CMK (cell line): ENCODE measurements at places on chromosomes 3 and 15.

- DNase-seq = no peak
Observed at GRCh38 chr3:37537914-37538691, 323.6 kb upstream of the CTDSPL start.

- DNase-seq = no peak
Observed at GRCh38 chr3:160981217-160981938, 123.8 kb downstream of the B3GALNT1 start.

- DNase-seq = no peak
Observed at GRCh38 chr15:101542306-101543025, 53.0 kb upstream of the PCSK6 start.

- no peak for DNase-seq
Observed at GRCh38 chr3:129442486-129442885, 2.5 kb downstream of the IFT122 start.

DNA sequence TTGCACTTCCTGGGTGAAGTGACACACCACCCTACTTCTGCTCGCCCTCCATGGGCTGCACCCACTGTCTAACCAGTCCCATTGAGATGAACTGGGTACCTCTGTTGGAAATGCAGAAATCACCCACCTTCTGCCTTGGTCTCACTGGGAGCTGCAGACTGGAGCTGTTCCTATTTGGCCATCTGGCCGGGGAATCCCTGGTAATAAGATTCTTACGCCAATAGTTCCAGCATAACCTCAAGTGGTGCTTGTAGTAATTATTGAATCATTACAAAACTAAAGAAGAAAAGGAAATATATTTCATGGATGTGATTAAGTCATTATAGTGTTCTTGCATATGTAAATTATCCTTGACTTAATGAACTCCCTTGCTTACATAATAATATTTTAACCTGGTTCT lies 841.9 kb downstream of the CADM2 start:
- DNase-seq = no peak

DNA sequence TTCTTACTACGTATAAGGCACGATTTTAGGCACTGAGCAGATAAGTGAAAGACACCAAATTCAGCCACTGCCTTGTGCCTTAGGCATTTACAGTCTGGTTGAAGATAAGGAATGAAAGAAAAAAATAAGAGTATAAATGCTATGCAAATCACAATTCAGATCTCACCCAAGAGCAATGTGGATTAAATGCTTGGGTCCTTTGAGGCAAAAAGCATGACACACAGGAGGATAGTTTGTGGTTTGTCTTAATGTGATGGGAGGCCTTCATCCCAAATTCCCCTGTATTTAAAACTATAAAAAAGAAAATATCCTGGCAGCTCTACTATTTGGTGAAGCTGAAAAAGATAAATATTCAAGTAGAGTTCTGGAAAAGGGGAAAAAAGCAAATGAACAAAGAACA lies 79.8 kb downstream of the TGFBR2 start:
- no peak for DNase-seq

- no peak for DNase-seq
Observed at GRCh38 chr15:53233801-53234200, 443.7 kb upstream of the ONECUT1 start.

GRCh38 chr3:149310796-149311534 lies 22.5 kb downstream of the TM4SF18 start:
- DNase-seq = no peak

- DNase-seq = no peak
Observed at GRCh38 chr3:31051226-31051625, 156.8 kb upstream of the GADL1 start.

- no peak for DNase-seq
Observed at GRCh38 chr3:187447737-187448136, 79.6 kb downstream of the RTP4 start.

DNA sequence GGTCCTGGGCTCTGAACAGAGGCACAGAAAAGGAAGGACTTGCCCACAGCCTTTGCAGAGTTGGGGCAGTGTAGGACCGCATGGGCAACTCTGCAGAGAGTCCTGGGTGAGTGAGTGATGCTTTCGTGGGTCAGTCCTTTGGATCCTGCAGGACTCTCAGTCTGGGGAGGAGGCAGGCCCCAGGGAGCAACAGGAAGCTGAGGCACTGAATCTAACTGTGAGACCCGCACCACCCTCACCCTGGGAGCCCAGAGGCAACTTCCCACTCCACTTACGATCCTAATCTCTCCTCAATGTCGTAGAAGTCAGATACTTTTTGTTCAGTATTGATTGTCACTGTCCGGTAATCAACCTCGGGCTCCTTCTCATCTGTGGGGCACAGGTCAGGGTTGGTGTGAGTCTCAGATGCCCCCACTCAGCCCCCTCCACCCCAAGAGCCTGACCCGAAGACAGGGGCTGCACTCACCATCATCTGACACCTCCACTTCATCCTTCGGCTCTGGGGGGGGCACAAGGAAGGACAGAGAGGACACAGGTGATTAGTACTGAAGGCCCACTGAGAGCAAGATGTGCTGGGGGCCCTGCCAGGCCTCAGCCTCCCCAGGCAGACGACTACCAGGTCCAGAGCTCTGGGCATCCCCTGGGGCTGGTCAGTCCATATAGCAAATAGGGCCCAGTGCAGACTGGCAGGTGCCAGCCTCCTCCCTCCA lies 64.0 kb upstream of the HACD2 start:
- DNase-seq = no peak

DNA sequence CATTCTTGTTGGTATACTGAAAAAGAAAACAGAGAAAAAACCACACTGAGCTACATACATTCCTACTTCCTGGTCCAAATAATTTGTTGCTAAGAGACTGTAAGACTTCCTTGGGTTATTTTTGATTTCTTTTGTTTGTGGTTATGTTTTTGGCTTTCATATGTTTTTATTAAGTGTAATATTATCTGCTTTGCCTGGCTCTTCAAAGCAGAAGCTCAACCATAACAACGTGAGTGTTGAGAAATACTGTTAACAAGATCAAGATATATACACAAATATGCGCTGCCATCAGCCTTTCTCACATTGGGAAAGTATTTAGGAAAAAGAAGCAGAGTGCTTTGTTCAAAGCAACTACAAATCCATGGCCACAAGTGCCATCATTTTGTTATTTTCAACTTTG lies 556.2 kb upstream of the CBLB start:
- DNase-seq = no peak

GRCh38 chr3:25783661-25784512 lies 644 bp upstream of the NGLY1 start:
- DNase-seq = peak; percentile 34

GRCh38 chr3:130906374-130906995 lies 12.6 kb downstream of the ATP2C1 start:
- no peak for DNase-seq

DNA sequence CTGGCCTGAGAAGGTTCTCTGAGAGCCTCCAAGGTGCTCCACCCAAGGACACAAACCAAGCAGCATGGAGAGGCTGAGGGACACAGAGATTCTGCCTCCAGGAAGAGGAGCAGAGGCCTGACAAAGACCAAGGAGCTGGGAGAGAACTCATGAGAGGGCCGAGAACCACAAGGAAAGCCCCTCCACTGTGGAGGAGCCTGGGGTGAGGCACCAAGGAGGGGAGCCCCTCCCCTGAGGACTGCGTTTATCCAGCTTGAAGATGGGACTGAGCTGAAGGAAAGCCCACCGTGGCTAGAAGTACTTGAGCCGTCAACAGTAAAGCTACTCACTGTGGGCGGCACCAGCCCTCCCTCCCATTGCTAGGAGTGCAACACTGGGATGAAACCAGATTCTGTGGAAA lies 63.1 kb upstream of the MEF2A start:
- no peak for DNase-seq

DNA sequence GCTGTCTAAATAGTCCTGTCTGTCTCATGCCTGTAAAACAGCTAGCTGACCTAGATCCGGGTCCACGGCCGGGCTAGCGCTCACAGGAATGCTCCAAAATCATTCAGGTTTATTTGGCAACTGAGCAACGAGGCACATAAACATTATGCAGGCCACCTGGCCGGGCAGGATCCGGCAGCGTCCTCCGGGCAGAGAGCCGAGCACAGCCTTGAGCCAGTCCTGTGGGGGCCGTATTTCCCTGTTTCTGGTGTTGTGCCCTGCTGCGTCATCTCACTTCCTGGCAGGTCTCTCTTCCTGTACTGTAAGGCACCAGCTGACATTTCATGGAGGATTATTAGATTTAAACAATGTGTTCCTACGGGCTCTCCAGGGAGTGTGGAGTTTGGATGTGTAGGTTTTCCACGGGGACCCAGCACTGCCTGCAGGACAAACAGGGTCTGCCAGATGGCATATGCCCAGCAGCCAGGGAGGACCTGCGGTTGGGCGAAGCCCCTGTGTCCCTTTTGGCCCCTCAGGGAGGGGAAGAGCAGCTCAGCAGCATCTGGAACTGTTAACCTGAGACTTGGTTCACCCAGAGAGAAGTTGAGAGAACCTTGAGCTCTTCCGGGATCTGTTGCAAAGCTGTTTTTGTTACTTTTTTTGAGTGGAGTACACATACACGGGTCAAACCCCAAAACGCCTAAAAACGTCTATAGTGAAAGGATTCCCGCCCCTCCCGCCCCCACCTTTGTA lies 16.6 kb upstream of the LRRK1 start:
- DNase-seq = no peak

DNA sequence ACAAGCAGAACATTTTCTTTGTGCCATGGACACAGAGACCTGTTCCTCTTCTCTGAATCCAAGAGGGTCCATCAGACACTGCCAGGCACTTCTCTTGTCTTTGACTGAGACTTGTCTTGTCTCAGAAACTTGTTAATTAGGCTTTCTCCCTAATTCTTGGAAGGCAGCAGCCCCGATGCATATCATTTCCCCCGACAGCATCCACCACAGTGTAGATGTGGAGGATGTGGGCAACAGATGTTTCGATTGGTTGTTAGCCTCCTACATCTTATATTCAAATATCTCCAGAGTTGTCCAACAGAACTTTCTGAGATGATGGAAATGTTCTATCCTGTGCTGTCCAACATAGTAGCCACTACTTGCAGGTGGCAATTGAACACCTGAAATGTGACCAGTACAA lies 15.5 kb downstream of the GASK1A start:
- DNase-seq = no peak

- no peak for DNase-seq
Observed at GRCh38 chr3:51967384-51968169, at the start of gene PCBP4. TSS of gene PCBP4 (minus strand) at chr3:51967454. CDS start at chr3:51961240, 6,214 bp downstream.

DNA sequence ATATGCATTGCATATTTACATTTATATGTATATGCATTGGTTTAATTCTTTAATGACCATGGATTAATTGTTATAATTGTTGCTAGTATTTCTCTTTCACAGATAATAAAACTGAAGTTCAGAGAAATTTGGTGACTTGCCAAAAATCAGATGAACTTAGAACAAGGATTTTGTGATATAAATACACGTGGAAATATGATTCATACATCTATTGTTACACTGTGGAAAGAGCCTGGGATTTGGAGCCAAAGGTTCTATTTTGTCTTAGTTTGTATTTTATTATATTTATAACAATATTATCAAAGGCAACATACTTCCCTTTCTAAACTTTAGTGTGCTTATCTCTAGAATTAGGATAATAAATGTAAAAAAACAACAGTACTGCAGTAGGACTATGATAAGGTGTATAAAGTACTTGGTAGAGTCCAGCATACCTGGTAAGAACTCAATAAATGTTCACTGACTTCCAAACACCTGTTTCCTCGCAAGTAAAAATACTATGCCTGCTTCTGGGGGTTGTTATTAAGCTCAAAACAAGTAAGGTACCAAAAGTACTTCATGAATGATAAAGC lies 342.9 kb downstream of the THSD4 start:
- DNase-seq = no peak

GRCh38 chr3:126417515-126417914 lies 22.8 kb downstream of the CFAP100 start:
- DNase-seq = no peak

DNA sequence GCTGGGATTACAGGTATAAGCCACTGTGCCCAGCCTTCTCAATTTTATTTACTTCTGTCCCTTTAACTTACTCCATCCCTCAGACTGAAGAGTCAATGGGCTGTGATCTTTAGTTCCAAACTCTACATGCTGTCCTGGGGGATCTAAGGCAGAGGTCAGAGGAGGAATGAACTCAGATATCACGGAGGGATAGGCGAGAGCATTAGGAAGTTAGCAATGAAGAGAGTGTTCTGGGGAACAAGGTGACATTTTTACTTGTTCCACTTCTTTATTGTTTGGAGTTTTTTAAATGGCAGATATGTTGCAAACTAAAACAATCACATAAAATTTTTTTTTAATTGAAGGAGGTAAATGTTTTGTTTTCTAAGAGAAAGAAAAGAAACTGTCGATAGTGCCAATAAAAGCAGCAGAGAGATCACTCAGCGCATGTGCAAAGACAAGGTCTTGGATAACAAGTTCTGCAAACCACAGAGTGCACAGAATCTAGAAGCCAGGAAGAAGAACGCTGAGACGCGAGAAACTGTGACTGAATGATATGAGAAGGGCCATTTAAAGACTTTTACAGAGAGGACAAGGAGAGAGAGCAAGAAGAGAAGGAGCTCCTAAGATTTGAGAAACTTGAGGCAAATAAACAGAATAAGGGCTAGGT lies 10.8 kb upstream of the CA12 start:
- DNase-seq = no peak

DNA sequence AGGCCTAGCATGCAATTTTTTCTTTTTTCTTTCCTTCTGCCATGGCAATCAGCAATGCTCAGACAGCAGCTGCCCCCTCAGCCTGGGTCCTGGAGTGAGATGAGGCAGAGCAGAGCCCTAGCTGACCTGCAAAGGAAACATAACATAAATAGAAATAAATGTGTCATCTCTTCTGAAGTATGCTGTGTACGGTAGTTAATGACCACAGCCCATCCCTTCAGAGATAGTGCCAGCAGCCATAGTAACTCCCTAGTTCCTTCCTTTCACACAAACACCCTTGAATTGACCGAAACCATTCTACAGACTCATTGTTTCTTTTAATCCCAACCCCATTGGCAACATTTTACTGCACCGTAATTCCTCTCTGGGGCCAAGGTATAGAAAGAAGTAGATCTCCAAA lies 8.4 kb upstream of the CD47 start:
- no peak for DNase-seq

DNA sequence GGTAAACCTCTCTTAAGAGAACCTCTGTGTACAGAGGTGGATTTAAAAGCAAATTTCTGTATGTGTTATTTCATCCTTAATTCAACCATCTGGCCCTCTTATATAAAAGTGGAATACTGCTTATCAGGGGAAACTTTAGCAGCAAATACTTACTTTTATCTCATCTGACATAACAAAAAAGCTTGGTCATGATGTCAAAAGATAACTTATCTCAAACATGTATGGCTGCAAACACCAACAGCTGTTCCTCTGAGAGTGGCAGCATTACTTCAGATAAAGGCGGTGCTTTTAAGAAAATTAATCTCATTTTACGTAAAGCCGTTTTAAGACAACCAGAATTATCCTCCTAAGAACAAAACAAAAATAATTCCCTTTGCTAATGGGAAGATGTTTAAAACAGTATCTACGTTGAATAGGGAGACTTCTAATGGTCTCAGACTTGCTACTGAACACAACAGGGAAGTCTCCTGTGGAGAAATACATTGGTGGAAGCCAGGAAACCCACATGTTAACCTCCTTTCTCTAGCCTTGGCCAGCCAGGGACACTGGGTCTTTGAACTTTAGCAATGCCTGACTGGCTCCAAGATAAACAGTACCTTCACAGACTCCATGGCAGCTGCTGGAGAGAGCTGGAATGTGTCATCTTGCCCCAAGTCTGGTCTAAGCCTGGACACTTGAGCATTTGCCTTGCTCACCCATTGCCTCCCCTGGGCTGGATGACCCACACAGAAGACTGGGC lies 18.1 kb downstream of the ARRDC4 start:
- DNase-seq = peak; percentile 70

- DNase-seq = no peak
Observed at GRCh38 chr3:68007621-68008226, 353.3 kb upstream of the SUCLG2 start.
